ENCODE measurements at places on chromosomes 11 and 22. TPM values are rescaled to one million over a fixed set of nuclear protein-coding genes. Genes with fewer than 3 reads are reported as not detected.

Gene SLC17A6
- not detected for polyA plus RNA-seq

Gene GPR152
- not detected for polyA plus RNA-seq

DNA sequence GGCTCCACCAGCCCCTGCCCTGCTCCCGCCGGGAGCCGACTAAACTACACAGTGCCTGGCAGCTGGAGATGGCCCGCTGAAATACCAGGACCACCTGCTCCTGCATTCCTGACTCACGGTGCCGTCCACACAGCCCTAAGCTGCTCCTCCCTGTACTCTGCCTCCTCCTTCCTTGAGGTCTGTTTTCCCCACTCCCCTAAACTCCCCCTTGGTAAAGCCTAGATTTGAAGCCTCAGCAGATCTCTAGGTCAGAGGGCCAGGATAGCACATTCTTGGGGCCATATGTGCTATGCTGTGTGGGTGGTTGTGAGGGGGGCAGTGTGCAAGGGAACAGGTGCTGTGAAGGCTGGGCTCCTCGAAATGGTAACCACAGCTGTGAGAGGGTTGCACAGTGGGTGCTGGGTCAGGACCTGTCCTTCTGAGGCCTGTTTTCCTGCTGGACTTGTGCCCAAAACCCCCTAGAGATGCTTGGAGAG is 9.7 kb downstream of the LRFN4 start:
- DNase-seq: no peak

Gene CASTOR1
- polyA plus RNA-seq: 9.1 TPM

Gene RASSF7
- polyA plus RNA-seq: 23.1 TPM

DNA sequence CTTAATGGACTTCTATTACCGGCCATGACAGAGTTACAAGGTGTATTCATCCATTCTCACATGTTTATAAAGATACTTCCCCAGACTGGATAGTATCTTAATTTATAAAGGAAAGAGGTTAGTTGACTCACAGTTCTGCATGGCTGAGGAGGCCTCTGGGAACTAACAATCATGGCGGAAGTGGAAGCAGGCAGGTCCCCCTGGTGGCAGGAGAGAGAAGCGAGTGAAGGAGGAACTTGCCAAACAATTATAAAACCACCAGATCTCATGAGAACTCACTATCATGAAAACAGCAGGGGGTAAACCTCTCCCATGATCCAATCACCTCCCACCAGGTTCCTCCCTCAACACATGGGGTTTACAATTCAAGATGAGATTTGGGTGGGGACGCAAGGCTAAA is 170.0 kb upstream of the PDGFD start:
- no peak for DNase-seq

GRCh38 chr11:26950260-26950719 is 43.6 kb upstream of the FIBIN start:
- no peak for DNase-seq

DNA sequence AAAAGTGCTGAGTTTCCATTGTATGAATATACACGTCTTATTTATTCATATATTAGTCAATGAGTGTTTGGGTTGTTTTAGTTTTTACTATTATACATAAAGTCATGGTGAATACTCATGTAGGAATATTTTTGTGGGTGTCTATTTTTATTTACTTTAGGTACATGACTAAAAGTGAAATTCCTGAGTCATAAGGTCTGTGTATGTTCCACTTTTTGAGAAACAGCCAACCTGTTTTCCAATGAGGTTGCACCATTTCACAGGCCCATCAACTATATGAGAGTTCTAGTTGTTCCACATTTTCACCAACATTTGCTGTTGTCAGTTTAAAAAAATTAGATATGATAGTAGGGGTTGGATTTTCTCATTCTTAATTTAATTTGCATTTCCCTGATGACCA is 6.6 kb upstream of the OR6X1 start:
- no peak for DNase-seq

DNA sequence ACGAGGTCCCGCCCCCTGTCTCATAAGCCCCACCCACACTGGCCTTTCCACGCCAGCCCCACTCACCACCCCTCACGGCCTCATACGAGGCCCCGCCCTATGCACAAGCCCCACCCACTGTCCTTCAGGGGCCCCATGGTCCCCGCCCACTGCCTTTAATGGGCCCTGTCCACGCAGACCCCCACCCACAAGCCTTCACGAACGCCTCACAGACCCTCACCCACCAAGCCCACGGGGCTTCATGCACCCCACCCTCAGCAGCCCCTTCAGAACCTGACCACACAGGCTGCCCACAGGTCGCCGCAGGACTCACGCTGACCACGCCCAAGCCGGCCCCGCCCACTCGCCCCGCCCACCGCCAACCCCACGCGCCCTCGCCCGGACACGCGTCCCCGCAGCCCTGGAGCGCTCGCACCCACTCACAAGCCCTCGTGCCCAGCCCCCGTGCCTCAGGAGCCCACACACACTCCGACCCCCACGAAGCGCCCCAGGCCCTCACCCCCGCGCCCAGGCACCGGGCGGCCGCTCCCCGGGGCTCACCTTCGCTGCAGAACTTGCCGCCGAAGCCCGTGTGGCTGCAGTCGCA is 10.5 kb downstream of the NRXN2 start:
- no peak for DNase-seq

GRCh38 chr11:113796663-113797259 is 17.2 kb downstream of the CLDN25 start:
- DNase-seq: peak; percentile 11

DNA sequence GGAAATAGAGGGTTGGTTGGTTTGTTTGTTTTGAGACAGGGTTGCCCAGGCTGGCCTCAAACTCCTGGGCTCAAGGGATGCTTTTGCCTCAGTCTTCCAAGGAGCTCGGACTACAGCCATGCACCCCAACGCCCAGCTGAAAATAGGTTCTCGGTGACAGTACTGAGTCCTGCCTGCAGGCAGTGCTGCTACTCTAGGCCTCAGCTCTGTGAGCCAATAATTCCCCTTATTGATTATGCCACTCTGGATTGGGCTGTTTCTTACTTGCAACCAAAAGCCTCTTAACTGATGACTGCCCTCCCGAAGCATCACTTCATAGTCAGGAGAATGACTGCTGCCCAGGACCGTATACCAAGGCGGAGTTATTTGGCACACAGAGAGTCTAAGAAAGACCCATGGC is 1.2 kb upstream of the C11orf16 start:
- no peak for DNase-seq

DNA sequence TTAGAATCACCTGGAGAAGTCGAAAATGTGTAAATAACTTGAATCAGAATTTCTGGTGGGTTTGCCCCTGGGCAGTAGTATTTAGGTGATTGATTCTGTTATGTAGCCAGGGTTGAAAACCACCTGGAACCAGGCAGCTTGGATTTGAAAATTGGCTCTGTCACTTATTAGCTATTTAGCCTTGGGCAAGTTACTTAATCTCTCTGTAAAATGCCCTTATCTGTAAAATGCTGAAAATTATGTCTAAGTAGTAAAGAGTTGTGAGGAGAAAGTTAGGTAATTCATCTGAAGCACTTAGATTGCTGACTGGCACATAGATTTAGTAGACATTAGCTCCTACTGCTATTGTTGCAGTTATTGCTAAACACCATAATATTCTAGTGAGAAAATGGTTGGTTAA is 49.3 kb downstream of the PPME1 start:
- no peak for DNase-seq

GRCh38 chr22:23196165-23196564 is 15.9 kb downstream of the BCR start:
- no peak for DNase-seq

Gene PARVG
- polyA plus RNA-seq: not detected

Gene DGCR6
- polyA plus RNA-seq: 0.88 TPM

DNA sequence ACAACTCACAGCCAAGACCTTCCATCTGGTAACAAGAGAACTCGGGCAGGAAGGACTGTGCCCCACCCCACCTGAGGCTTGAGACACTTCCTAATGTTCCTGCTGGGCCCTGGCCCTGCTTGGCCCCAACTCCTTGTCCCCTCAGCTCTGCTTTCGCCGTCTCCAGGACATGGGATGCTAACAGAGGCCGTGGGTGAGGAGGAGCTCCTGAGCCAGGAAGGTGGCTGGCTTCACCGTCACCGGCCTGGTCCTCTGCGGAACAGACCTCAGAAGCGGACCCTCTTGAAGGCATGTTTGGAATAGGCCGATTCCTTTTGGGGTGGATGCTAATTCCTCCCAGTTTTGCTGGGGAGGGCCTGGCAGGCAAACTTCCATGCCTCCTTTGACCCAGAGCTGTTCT is 154.3 kb downstream of the CACNA1I start:
- DNase-seq: no peak

DNA sequence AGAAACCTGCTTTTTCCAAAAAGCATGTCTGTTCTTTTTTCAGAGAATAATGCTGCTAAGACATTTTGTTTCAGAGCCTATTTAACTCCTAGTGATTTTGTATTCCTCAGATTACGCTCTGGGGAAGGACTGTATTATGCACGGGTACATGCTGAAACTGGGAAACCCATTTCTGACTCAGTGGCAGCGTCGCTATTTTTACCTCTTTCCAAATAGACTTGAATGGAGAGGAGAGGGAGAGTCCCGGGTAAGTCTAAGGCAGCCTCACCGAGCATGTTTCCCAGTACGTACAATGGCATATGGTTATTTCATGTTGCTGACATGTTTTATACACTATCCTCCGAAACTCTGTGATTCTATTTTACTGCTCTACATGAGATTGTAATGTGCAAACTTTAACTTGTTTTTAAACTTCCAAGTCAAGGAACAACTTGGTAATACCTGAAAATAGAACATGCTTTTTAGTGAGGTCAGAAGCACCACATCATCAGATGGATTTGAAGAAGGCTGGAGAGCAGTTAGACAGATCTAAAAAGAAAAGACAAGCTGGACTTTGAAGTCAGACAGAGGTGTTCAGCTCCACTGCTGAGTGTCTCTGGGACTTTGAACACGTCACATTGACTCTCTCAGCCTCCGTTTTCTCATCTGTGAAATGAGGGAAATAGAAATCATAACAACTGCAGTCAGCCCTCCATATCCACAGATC is 23.7 kb upstream of the MYO18B start:
- DNase-seq: no peak

GRCh38 chr22:25475257-25476022 is 89.0 kb upstream of the GRK3 start:
- DNase-seq: no peak

GRCh38 chr11:69534166-69534530 is 52.7 kb downstream of the LINC01488 start:
- no peak for DNase-seq

Gene RASGRP2
- polyA plus RNA-seq: 0.49 TPM

Gene TRMU
- 24.9 TPM for polyA plus RNA-seq

Gene ZNF195
- polyA plus RNA-seq: 19.2 TPM

DNA sequence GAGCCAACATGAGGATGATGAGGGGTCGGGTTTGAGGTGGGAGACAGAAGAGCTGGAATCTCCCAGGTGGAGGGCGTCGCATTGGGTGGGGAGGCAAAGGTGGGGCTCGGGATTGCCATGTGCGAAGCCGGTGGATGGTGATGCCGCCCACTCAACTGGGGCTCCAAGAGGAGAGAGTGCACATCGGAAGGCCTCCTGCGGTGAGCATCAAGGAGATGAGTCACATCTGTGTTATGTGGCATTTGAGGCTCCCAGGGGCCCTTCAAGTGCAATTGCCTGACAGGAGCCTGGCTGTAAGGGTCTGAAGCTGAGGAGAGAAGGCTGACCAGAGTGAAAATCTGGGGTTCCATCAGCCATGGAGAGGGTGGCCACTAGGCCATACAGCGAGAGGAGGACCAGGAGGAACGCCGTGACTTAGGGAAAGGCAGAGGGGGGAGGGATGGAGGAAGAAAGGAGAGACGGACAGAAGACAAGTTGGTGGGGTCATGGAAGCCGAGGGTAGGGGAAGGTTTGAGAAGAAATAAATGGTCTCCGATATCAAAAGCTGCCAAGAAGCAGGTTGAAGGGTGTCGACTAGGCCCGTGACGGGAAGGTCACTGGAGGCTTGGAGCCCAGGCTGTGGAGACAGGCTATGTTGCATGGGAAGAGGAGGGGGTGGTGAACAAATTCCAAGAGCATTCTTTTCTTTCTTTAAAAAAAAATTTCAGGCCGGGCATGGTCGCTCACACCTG is 21.3 kb downstream of the RASD2 start:
- DNase-seq: no peak

DNA sequence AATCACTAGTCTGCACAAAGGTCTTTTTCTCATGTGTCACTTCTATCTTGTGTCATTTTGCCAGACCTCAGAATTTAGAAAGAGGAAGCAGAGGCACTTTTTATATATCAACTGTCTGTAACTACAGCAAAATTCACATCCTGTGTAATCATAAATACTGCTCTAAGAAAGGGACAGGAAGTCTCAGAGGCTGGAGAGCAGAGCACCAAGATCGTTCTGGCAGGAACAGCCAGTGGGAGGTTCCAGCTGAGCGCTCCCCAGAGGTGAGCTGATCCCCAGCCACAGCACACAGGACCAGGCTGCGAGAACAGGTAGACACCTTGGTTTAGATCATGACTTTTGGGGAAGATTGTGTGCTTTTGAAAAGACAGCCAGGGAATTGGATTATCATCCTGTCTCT is at the start of gene MS4A7:
MS4A7 (plus strand) TSS at position 179 of the 400 bp plus-strand sequence. CDS start 4,610 bp downstream, outside the sequence.
- DNase-seq: no peak

- no peak for DNase-seq
Measured at GRCh38 chr11:11440144-11440543, 87.1 kb upstream of the CSNK2A3 start.

Gene OR51G1
- not detected for polyA plus RNA-seq

DNA sequence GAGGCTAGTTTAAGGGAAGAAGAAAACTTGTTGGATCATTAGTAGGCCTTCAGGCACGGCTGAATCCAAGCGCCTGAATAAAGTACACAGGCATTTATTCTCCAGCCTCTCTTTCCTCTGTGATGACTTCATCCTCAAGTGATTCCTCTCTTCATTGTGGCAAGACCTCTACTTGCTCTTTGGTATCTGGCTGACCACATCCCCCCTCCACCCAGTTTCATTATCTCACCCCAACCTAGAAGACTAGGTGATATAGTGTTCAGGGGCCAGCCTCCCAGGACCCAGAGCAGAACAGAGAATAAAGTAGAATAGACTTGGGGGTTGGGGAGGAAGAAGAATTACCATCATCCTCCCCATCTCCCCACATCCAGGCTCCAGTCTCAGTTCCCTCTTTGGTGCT is 189.3 kb downstream of the MIAT start:
- DNase-seq: no peak

GRCh38 chr11:106014620-106015019 is 7.4 kb downstream of the MSANTD4 start:
- DNase-seq: no peak

Gene GRAMD1B
- 0.03 TPM for polyA plus RNA-seq

Gene LDLRAD3
- polyA plus RNA-seq: 11.8 TPM

GRCh38 chr11:35143297-35144135 is 4.5 kb downstream of the CD44 start:
- DNase-seq: no peak

Data from keratinocyte (primary cell).